ENCODE measurements at places on chromosomes 16 and 17. TPM values are rescaled to one million over a fixed set of nuclear protein-coding genes. Genes with fewer than 3 reads are reported as not detected.

DNA sequence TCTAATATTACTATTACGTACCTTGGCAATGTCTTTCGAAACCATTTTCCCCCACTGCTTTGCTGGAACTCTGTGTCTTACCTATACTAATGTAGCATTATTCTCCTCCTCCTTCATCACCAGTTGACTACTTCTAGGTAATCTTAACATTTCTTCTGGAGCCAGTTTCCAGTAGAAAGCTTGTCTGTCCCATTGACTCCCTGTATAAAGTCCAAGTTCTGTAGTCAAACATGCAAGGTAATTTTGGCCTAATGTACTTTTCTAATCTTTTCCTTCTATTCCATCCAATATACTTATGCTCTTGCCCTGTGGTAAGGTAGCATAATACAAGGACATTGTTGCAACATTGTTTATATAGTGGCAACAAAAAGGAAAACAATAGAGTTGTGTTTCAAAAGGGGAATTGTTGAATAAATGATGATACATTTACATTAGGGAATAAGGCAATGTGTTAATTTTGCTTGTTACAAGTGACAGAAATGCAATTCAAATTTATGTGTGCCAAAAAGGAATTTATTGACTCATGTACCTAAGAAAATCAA is 27.9 kb downstream of the OMG start:
- DNase-seq: no peak

DNA sequence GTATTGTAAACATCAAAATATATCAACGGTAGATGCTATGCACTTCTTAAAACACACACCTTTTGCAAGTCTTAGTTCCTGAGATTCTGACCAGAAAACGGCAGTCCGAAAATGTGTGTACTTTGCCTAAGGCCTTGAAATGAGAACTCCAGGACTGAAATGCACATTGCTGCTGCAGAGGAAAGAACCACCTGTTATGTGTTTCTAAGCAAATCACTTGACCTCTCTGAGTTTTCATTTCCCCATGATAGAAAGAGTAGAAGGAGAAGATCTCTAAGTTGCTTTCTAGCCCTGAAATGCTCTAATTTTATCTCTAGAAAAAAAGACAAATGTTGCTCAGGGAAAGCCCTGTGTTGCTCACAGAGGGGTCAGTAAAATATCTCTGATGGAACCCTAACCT is 9.9 kb downstream of the CCDC182 start:
- DNase-seq: no peak

The SBK1 gene
- 9.7 TPM for total RNA-seq

The ADAD2 gene
- 0.66 TPM for total RNA-seq

- DNase-seq: no peak
Measured at GRCh38 chr16:80025236-80025635, 424.7 kb upstream of the MAF start.

DNA sequence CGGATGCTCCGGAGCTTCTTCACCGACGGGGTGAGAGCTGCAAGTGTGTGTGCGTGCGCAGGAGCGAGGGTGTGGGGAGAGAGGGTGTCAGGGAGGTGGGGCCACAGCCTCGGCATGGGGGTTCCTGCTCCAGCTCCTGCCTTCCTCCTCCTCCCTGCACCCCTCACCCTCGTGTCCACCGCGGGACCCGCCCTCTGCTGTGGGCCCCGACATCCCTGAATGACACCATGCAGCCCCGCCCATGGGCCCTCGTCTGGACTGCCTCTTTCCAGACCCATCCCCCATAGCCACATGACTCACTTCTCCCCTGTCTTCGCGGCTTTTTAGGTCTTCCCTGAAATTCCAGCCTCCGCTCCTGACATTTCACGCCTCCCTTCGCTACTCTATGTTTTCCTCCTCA is 41.6 kb downstream of the ARHGAP23 start:
- no peak for DNase-seq

DNA sequence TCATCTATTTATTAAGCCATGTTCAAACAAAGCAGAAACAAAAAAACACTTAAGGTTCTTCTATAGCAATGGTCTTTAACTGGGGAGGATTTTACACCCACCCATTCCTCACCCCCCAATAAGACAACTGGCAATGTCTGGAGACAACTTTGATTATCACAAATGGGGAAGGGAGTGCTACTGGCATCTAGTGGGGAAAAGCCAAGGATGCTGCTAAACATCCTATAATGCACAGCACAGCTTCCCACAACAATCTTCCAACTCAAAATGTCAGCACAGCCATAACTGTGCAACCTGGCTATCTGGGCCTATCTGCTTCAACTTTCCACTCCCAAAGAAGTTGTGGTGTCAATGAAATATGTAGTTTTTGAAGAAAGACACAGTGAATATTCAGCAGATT is 1044.4 kb downstream of the CDH8 start:
- DNase-seq: no peak

GRCh38 chr16:70778901-70779309 is 22.1 kb downstream of the VAC14 start:
- DNase-seq: no peak

DNA sequence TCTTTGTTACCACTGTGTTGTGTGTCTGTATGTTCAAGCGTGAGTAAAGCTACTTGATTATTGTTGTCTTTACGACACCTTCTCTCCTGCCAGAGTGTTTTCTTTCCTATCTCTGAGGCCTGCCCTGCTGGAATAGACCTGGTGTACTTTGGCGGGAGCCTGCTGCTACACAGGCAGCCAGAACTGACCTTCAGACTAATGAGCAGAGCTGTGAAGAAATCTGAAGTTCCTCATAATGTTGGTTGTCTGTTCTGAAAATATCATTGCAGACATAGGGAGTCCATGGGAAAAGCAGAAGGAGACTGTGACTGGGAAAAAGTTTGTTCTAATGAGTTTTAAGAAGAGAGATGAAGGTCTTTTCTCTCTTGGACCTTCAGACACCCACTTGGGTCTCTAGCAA is 9.8 kb downstream of the RHOT1 start:
- no peak for DNase-seq

DNA sequence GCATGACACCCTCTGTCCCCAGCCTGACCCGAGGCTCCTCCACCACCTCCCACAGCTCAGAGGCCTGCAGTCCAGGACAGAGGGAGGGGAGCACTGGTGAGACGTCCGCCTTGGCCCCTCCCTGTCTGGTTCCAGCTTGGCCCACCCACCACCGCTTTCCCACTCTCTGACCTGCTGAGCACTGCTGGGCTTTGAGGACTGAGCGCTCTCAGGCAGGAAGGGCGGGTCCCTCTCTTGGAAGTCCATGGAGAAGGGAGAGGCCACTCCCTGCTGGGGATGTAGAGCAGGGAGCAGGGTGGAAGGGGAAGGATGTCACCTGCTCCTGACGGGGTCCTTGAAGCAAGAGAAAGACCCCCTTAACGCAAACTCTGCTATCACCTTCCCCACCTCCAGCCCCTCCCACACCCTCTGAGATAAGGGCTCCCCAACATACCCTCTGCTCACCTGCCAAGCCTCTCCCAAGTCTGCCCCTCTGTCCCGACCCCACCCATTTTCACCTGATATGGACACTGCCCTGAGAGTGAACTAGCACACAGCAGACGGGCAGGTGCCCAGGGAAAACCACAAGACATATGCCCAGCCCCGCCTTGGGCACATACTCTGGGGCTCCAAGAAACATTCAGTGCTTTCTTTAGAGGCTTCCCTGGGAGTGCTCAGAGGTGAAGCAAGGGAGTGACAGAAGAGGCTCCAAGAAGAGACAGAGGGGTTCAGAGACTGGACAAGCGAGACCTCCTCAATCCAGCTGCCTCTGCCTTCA is 1.4 kb downstream of the OSBPL7 start:
- DNase-seq: no peak

GRCh38 chr17:58136669-58137279 is 11.4 kb upstream of the OR4D1 start:
- no peak for DNase-seq

GRCh38 chr17:14818469-14818868 is 446.7 kb downstream of the PMP22 start:
- DNase-seq: no peak

The CRHR1 gene
- total RNA-seq: not detected

- DNase-seq: no peak
Measured at GRCh38 chr17:14922411-14922810, 342.7 kb downstream of the PMP22 start.

DNA sequence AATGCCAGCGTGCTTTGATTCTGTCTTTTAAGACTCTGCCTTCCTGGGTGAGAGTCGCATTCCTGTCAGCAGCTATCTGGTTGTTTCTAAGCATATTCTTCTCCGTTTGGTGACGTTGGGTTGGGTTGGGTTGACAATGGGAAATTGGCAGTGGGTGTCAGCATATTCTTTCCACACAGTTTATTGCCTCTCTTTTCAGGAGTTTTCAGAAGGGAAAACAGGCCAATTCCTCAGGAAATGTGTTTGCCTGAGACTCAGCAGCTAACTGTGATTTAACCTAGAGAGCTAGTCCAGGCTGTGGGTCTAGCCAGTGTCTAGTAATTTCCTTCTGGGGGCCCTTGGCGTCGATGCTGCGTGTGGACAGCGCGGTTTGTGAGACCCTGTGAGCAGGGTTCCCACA is 21.2 kb downstream of the EPN2 start:
- no peak for DNase-seq

DNA sequence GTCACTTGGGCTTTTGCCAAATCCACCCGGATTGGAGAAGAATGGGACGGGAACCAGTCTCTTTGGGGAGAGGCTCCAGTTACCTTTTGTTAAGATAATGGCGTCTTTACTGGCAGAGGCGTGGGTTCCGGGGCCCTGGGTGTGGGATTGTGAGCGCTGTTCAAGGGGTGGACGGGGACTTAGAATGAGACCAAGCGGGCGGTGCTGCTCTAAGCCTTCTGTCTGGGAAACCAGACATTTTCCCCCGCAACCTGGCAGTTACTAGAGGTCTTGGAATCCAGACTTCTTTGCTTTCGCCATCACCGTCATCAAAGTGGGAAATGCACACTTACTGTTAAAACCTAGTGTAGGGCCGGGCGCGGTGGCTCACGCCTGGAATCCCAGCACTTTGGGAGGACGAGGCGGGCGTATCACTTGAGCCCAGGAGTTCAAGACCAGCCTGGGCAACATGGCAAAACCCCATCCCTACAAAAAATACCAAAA is 706 bp downstream of the TEN1 start:
- no peak for DNase-seq

The TSNAXIP1 gene
- total RNA-seq: 0.70 TPM

- DNase-seq: no peak
Measured at GRCh38 chr17:81921537-81921862, 3.5 kb upstream of the SIRT7 start.

- no peak for DNase-seq
Measured at GRCh38 chr17:58947824-58948223, 158.9 kb downstream of the TRIM37 start.
